ENCODE measurements at places on chromosomes 3 and 15. TPM values are rescaled to one million over a fixed set of nuclear protein-coding genes. Genes with fewer than 3 reads are reported as not detected.

Gene MYLK
- polyA plus RNA-seq, result 187 TPM

Gene ARGFX
- not detected for polyA plus RNA-seq

Gene LDHAL6B
- 0.11 TPM for polyA plus RNA-seq

Gene PDIA3
- polyA plus RNA-seq, result 624 TPM

Gene LIPC
- 15.5 TPM for polyA plus RNA-seq

Gene GP9
- 0.89 TPM for polyA plus RNA-seq

Gene DOCK3
- polyA plus RNA-seq, result 1.2 TPM

Gene NFKBIZ
- 5.1 TPM for polyA plus RNA-seq

Gene SSUH2
- polyA plus RNA-seq, result 3.8 TPM

Gene LIPH
- polyA plus RNA-seq, result 0.98 TPM

Gene NOX5
- polyA plus RNA-seq, result 0.38 TPM

Gene HYKK
- polyA plus RNA-seq, result 10.8 TPM

Gene SUSD5
- polyA plus RNA-seq, result 5.0 TPM

Gene GTF2E1
- polyA plus RNA-seq, result 17.2 TPM

Gene NANOGP8
- polyA plus RNA-seq, result 0.21 TPM

Gene ZBBX
- 4.5 TPM for polyA plus RNA-seq

Gene HCN4
- 1.1 TPM for polyA plus RNA-seq

Gene GPR171
- polyA plus RNA-seq, result not detected

Gene ANKRD34C
- 0.10 TPM for polyA plus RNA-seq

Gene ZBED2
- polyA plus RNA-seq, result 0.31 TPM

Gene HYAL3
- polyA plus RNA-seq, result 2.9 TPM

Gene SIDT1
- polyA plus RNA-seq, result 2.2 TPM

Gene TRAT1
- not detected for polyA plus RNA-seq

Gene MUC13
- not detected for polyA plus RNA-seq

Gene RTP3
- not detected for polyA plus RNA-seq

Gene ITGA11
- 3.9 TPM for polyA plus RNA-seq

Gene TUSC2
- 25.7 TPM for polyA plus RNA-seq

Gene TIMP4
- polyA plus RNA-seq, result 0.92 TPM

Gene TMIE
- 1.1 TPM for polyA plus RNA-seq

Gene VIPR1
- 1.3 TPM for polyA plus RNA-seq

Gene NCEH1
- 4.8 TPM for polyA plus RNA-seq

Gene GABRR3
- 0.04 TPM for polyA plus RNA-seq

Gene NUP210
- 23.3 TPM for polyA plus RNA-seq

Gene EIF4E3
- 11.8 TPM for polyA plus RNA-seq

Gene CHST2
- polyA plus RNA-seq, result 21.0 TPM
